ENCODE measurements at places on chromosomes 4 and X.

GRCh38 chr4:163109967-163110366, 56.7 kb downstream of the NAF1 start:
- DNase-seq = no peak

DNA sequence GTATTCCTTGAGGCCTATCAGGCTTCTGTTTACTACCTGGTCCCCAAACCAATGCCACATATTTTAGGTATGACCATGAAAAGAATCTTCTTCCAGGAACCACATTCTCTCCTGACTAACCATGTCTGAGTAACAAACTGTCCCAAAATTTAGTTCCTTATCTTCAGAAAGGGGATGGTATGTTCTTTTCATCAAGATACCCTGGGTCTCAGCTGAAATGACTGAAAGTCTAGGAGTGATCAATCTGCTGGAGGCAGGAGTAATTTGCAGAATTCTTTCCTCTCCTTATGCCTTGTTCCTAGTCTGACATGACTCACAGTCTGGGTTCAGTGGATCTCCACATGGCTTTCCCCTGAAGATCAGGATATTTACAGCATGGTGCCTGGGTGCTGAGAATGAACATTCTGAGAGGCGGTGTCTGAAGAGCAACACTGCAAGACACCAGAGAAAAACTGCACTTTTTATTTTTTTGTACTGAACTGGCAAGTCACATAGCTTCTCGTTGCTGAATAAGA, 665.5 kb downstream of the TLL1 start:
- DNase-seq = no peak

DNA sequence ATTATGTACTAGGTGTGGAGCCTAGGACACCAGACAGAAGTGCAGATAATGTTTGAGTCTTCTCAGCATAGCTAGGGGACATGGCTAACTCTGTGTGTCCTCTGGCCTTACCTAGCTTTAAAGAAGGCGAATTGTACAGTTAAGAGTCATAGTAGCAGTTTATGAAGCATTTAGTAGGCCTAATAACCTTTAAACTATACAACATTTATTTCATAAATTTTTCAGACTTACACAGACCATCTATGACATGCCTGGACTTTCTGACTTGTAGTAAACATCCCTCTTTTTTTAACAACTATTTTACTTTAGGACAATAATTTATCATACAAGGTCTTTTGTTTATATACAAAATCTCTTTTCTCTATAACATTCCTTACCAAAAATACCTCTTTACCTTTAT, 37.4 kb downstream of the ETNPPL start:
- no peak for DNase-seq

DNA sequence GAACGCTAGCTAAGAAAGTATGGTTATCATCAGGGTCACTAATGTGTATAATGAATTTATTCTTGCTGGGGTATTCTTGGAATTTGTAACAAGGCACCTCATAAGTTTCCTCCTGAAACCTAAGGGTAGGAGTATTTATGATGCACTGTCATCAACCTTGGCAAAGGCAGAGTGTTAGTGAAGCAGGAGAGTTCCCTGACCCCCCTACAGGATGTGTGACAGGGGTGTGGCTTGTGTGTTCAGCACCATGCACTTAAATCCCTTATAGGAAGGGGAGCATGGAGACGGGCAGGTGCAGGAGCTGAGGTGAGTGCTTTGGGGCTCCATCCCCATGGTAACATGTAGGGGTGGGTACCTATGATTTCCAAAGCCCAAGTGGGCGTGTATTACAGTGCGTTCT, 237.7 kb downstream of the GALNTL6 start:
- no peak for DNase-seq

- no peak for DNase-seq
Measured at GRCh38 chr4:185395238-185395955, at the start of gene LRP2BP. Gene LRP2BP (minus strand): TSS chr4:185395924. CDS start chr4:185378186, 17,738 bp downstream.

- no peak for DNase-seq
Measured at GRCh38 chr4:160537681-160538080, 1434.8 kb downstream of the RAPGEF2 start.

- no peak for DNase-seq
Measured at GRCh38 chrX:24055043-24055356, 244 bp downstream of the EIF2S3 start.

DNA sequence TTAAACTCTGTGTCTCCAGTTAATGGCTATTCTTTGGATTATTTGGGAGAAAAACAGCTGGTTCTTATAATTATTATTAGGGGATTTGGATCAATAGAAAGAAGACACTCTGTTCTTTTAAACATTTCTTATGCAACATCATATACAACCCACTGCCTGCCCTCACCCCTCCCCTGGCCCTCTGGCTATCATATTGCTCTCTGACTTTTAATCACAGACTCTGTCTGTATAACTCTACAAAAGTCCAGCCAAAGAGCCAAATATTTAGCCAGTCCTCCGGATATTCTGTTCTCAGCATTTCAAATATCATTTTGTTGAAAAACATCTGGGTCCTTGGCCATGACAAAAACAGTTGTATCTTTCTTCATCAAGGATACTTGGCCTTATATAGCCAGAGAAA, 19.0 kb upstream of the PACRGL start:
- DNase-seq = no peak

DNA sequence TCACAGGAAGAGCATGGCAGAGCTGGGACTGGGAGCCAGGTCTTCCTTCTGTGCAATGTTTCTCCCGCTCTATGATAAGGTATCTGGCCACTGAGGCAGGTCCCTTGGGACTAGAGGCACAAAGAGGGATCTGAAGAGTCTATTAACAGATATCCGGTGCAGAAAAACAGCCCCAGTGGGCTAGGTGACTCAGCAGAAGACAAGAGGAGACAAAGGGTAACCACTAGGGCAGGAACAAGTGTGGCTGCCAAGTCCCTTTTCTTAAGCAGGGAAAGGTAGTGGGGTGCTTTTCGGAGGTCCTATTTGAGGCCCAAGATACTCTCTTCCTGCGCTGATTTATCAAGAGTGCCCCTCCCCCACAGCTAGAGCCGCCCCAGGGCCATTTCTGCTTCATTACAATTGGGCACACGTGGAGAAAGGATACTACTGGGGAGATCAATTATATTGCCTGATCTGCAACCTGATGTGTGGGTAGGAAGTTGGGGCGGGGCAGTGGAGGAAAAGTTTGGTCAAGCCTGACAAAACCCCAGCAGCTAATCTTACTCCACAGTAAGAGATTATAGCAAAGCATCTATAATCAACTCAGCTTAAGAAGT, at the start of gene DGAT2L6:
TSS of gene DGAT2L6 (plus strand) at position 546 of the 596 bp plus-strand sequence. CDS start 100 bp downstream, outside the sequence.
- no peak for DNase-seq

GRCh38 chr4:2036327-2036726, 22.8 kb upstream of the NAT8L start:
- no peak for DNase-seq

GRCh38 chr4:102647117-102647516, 113.7 kb downstream of the MANBA start:
- DNase-seq = no peak

- DNase-seq = no peak
Measured at GRCh38 chr4:63728480-63729177, 680.6 kb downstream of the TECRL start.

GRCh38 chr4:125011646-125012045, 299.1 kb upstream of the ANKRD50 start:
- no peak for DNase-seq

- no peak for DNase-seq
Measured at GRCh38 chr4:132383571-132384199, 765.4 kb upstream of the PCDH10 start.

GRCh38 chrX:40151211-40152172, 53.7 kb upstream of the BCOR start:
- no peak for DNase-seq

DNA sequence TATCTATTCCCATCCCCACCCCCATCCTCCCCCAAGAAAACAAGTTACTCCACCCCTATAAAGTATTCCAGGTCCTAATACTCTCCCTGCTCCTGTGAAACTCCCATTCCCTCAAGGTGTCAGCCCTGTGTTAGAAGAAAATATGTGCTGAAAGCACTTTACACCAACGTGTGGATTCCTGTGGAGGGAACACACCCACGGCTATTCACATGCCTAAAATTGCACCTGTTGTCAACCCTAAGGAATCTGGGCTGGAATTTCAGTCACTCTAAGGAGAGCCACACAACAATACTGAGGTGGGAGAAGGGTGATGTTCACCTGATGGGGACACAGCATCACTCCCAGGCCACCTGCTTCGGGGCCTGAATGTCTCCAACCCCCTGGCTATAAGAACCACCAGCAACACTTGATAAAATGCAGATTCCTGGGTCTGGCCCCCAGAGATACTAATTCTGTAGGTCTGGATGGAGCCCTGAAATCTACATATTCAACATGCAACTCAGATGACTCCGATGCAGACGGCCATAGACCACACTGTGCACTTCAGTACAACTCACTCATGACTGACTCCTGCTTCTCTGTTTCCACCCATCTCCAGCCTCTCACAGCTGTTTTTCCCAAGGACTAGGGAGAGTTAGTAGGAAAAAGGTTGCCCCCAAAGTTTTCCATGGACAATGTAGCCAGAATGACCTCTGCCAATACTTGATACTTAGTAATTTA, 15.8 kb downstream of the SCD5 start:
- DNase-seq = no peak
